ENCODE measurements at places on chromosomes 2 and 18.
A peak's percentile ranks its signal among the peaks of the same experiment; 100 is the strongest.

GRCh38 chr2:120509991-120510735, 164.2 kb downstream of the INHBB start:
- no peak for DNase-seq

DNA sequence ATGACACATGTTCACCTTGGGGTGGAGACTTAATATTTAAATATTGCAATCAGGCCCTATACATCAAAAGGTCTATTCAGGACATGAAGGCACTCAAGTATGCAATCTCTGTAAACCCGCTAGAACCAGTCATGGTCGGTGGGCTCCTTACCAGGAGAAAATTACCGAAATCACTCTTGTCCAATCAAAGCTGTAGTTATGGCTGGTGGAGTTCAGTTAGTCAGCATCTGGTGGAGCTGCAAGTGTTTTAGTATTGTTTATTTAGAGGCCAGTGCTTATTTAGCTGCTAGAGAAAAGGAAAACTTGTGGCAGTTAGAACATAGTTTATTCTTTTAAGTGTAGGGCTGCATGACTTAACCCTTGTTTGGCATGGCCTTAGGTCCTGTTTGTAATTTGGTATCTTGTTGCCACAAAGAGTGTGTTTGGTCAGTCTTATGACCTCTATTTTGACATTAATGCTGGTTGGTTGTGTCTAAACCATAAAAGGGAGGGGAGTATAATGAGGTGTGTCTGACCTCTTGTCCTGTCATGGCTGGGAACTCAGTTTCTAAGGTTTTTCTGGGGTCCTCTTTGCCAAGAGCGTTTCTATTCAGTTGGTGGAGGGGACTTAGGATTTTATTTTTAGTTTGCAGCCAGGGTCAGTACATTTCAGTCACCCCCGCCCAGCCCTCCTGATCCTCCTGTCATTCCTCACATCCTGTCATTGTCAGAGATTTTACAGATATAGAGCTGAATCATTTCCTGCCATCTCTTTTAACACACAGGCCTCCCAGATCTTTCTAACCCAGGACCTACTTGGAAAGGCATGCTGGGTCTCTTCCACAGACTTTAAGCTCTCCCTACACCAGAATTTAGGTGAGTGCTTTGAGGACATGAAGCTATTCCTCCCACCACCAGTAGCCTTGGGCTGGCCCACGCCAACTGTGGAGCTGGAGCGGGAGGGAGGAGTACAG, 108.1 kb downstream of the XRCC5 start:
- DNase-seq: no peak

- no peak for DNase-seq
Observed at GRCh38 chr2:36392571-36393255, 37.1 kb downstream of the CRIM1 start.

- no peak for DNase-seq
Observed at GRCh38 chr2:105786231-105787230, 41.8 kb downstream of the NCK2 start.

DNA sequence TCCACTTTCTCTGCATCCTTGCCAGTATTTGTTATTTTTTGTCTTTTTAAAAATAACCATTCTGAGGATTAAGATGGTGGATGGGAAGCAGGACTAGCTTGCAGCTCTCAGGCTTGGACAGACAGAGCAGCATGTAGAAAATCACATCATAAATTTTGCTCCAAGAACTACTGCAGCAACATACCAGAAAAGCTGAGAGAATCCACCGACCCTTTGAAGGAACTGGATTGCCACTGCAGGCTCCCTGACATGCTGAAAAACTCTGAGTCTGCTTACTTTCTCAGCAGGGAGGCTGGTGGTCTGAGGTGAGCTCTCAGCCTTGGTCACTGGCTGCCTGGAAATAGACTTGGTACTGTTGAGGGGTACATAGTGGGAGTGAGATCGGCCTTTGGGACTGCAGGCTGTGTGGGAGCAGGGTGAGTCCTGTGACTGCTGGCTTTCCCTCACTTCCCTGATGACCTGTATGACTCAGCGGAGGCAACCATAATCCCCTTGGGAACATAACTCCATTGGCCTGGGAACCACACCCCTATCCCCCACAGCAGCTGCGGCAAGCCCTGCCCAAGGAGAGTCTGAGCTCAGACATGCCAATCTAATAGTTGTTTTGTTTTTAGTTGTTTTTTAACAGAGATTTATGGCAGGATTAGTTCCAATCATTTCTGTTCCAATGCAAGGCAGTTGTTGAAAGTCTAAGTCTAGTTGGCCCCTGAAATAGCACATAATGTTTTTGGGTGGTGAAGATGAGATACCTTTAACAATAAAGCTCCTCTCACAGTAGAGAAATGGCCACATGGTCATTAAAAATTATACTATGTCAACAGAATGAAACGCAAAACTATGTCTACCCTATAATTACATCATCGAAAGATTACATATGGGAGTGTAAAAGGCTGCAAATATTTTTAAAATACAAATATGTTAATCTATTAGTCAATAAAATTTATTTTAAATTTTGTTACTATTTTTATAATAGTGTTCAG, 414.2 kb upstream of the CHAC2 start:
- DNase-seq: no peak

DNA sequence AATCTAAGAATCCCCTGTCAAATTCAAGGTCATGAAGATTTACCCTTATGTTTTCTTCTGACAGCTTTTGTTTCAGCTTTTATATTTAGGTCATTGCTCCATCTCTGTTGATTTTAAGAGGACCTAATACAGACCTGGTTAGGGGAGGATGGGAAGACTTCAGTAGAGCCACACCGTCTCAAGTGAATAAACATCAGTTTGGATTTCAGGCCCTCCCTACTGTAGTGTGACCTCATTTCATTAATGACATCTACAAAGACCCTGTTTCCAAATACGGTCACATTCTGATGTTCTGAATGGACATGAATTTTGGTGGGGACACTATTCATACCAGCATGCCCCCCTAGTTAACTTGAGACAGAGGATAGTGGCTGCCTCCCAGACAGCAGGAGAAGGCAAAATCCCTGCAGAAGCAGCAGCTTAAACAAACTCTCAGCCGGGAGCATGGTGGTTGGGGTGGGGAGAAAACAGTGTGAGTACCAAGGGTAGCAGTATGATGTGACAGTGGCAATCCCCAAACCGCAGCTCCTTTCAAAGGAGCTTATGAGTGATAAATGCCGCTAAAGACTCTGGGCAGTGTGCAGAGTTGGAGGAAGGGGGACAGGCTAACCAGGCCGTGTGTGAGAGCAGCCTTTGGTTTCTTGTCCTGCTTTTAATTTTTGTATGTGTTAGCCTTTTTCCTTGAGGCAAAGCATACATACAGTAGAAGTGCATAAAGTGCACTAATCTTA, 65.9 kb upstream of the TNP1 start:
- no peak for DNase-seq

GRCh38 chr18:45687621-45688020, 36.4 kb upstream of the SLC14A1 start:
- DNase-seq: no peak

- peak; percentile 70 for DNase-seq
Observed at GRCh38 chr2:233059797-233060500, at the start of gene INPP5D. Gene INPP5D (plus strand): TSS chr2:233060342. CDS start chr2:233060479, 137 bp downstream.

GRCh38 chr2:44687686-44688455, 253.6 kb upstream of the SIX3 start:
- no peak for DNase-seq

DNA sequence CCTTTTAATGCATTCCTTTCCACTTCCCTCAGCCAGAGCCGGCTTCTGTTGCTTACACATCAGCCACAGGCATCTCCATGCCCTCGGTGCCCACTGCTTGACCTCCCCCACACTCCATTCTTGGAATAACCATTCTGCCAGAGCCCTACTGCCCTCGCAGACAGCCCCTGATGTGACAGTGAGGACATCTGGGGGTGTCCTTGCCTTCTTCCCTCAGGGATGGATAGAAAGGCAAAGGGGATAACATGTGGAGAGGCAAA, 6.4 kb upstream of the NPPC start:
- DNase-seq: no peak

DNA sequence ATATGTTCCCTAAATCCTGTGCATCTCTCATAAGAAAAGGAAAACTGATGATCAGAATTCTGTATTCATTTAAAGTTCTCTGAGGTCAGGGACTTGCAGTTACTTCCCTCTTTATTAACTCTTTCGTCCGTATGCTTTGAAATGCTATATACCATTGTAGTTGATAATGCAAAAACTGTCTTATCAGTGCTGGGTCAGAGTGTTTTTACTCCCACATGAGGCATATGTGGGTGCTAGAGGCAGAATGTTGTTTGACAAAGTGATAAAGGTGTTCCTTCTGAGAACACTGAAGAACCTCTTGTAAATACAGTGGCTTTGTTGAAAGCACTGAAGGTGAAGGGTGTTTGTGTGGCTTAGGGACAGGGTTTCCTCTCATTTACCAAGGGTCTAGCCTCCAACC, 136.5 kb upstream of the NFATC1 start:
- no peak for DNase-seq

- DNase-seq: no peak
Observed at GRCh38 chr18:4734903-4735302, 279.8 kb upstream of the DLGAP1 start.

DNA sequence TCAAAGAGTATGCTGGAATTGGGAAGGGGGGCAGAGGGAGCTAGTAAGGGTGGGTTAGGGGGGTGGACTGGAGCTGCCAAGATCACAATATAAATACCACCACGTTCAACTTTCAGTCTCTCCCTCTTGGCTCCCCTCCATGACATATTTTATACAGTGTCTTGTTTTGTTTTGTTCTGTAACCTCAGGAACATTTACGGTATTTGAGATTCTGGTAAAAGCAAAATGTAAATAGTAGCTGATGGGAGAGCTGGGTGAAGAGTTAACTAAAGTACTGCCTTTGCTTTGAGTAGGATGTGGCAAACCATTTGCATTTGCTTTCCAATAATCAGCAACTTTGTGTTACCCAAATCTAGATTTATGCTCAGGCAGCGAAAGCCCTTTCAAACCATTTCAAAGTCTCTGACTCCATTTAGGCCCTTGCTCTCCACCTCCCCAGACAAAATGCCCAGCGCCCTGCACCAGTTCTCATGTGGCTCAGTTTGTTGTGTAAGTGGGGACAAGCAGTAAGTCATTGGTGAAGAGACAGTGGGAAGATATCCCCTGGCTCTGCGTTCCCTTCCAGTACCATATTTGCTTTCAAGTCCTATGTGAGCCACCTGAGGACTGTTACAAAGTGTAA, 17.4 kb downstream of the IRS1 start:
- no peak for DNase-seq

DNA sequence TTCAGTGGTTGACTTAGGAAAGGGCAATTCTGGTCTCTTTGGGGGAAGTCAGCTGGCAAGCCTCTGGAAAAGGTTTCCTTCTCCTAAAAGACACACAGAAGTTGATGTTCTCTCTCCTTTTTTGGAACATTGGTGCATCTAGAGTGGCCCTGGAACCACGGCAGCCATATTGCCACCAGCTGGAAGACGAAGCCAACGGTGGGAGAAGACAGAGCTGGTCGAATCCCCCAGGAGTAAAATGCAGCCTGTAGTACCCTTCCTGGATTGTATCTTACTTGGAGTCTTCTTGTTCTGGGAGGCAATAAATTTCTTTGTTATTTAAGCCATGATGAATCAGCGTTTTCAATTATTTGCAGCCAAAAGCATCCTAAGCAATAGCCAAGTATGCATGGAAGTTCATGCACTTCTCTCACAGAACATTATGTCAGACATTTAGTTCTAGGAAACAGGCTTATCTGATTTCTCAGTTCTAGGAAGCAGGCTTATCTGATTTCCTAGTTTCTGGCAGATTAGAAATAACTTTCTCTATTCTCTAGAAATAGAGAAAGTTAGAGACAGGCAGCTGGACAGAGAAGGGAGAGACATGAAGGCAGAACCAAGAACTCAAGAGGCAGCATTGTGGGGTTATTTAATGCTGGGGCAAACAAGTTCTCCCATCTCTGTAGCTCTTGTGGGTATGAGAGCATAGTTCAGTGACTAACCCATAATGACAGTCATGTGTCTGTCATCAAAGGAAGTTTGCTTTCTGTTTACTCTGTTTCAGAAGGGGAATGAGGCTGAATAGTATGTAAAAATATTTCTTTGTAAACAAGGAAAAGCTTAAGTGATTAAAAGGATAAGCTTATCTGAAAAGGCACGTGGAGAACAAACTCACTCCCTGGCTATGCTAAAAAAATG, 40.5 kb upstream of the NABP1 start:
- no peak for DNase-seq

GRCh38 chr2:228590681-228591080, 409.2 kb upstream of the SPHKAP start:
- no peak for DNase-seq

- no peak for DNase-seq
Observed at GRCh38 chr2:226426292-226426736, 373.3 kb downstream of the IRS1 start.

DNA sequence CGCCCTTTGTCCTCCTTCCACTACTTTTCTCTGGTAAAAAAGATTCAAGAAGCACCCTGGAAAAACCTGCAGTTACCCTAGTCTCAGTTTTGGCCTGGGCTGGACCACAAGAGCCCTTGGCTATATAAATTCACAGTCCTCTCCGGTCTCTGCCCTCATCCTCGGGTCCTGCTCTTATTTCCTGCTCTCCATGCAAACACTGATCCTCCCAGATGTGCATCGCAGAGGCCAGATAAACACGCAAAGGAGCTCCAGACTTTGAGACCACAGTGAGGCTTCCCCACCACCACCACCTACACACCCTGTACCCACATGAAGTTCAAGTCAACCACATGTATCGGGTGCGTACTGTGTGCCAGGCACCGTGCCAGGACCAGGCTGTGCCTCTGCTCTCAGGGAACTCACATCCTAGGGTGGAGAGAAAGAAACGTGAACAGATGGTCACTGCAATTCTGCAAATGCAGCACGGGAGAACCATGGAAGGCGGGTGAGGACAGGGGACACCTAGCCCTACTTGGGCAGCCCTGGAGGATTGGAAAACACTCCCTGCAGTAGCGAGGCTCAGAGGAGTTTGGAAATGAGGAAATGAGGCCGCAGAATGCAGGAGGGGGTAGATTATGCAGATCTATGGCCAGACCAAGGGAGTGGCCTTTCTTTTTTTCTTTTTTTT, 7.4 kb downstream of the CTDSP1 start:
- DNase-seq: peak; percentile 73

DNA sequence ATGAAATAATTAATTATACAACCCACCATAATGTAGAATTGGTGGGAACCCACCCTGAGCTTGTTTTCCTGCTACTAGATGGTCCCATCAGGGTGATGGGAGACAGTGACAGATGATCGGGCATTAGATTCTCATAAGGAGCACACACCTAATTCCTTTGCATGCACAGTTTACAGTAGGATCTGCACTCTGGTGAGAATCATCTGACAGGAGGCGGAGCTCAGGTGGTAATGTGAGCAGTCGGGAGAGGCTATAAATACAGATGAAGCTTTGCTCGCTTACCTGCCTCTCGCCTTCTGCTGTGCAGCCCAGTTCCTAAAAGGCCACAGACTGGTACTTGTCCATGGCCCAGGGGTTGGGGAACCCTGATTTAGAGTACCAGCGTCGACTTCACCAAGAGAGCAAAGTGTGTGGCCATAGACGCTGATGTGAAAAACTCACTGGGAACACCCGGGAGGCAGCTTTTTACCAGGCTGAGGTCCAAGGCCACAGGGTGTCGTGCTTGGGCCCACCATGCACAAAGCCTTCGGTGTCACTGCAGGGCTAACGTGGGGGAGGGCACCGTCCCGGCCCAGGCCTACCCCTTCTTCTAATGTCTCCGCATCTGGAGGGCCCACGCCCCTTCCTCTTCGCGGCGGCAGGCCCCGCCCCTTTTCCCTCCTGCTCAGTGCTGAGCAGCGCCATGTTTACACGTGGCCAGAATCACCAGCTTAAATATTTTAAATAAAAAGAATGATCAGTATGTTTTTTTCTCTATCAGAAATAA, 296.8 kb upstream of the HDAC4 start:
- no peak for DNase-seq

- DNase-seq: no peak
Observed at GRCh38 chr18:78151948-78152725, 827.5 kb upstream of the SALL3 start.

- DNase-seq: no peak
Observed at GRCh38 chr2:45316576-45317338, 294.3 kb downstream of the SRBD1 start.
